Stimulated activated CD4-positive, alpha-beta T cell treated with anti-CD3 and anti-CD28 coated beads, Interleukin-4, amount 100 ng/mL, for 24 hours (primary cell): ENCODE measurements at places on chromosomes 1 and 21.

GRCh38 chr1:88549536-88549935 lies 134.5 kb upstream of the PKN2 start:
- no peak for DNase-seq

- DNase-seq = no peak
Measured at GRCh38 chr1:21277180-21277579, 13.1 kb downstream of the ECE1 start.

DNA sequence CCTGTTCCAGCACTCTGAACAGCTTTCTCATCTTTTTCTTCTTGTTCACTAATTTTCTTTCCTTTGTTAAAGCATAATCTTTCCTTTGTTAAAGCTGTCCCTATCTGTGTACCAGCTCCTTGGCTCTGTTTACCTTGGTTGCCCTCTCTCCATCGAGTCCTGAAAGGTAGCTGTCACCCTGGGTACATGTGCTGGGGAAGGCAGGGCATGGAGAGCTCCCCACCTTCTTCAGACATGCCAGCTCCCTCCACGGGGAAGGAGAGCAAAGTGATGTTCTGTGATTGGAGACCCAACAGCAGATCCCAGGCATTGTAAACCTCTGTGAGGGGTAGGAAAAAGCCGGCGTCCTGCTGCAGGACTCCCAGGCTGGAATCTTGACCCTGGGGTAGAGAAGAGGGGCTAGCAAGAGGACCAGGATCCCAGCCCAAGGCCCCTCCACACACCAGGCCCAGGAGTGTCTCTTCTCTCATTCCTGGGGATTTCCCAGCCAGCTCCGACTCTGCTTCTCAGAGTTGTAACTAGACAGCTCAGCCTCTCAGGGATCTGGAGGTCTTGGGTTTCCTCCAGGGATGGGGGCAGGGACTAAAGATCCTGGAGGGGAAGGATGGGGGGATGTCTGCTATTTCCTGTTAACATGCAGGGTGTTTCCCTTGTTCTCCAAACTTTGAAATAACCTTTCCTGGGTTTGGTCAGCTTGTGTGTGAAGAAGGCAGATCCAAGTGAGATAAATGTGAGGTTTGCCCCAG lies 34.4 kb downstream of the TMCC2 start:
- no peak for DNase-seq

GRCh38 chr1:20487236-20487590 lies 1.2 kb upstream of the CAMK2N1 start:
- DNase-seq = no peak

DNA sequence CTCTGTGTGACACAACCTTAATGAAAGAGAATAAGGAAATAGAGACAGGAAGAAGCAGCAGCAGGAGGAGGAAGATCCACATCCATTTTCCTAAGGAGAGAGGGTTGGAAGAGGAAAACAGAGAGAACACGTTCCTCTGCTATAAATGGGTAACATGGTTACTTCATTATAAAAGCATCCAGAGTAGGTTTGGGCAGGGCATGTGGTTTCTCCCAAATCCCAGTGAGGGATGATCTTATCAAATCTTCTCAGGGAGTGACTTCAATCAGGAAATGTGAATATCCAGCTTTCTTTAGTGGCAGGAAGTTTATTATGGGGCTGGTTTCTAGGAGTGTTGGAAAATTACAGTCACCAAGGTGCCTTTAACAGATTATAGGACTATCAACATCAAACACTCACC lies 11.1 kb downstream of the CYP2J2 start:
- no peak for DNase-seq

DNA sequence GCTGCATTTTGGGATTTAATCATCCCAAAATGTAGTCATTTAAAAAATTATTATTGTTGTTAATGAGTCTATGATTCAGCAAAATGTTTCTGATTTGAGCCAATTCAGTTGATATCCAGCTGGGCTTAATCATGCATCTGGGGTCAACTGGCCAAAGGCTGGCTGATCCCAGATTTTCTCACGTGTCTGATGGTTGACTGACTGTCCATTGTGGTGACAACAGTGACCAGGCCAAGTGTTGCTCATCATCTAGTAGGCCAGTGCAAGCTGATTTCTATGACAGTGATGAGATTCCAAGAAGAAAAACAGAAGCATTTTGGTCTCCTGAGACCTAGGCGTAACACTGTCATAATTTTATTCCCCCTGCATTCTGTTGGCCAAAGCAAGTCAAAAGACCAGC lies 80.1 kb upstream of the ZC3H11B start:
- DNase-seq = no peak

DNA sequence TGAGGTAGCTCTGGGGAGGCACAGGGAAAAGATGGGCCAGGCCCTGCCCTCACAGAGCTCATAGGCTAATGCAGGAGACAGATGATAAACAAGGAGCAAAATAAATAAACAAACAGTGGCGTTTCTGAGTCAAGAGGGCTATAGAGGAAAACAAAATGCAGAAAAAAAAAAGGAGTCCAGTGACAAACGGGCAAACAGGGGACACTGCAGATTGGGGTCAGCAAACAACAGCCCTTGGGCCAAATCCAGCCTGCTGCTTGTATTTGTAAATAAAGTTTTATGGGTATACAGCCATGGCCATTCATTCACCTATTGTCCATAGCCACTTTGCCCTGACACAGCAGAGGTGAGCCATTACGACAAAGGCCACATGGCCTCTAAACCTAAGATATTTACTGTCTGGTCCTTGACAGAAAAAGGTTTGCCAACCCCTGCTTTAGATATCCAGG lies 19.1 kb upstream of the PINK1 start:
- no peak for DNase-seq

GRCh38 chr1:207999274-207999915 lies 88.5 kb upstream of the CD34 start:
- DNase-seq = no peak

- no peak for DNase-seq
Measured at GRCh38 chr1:39328095-39328494, 123.6 kb downstream of the MACF1 start.

- no peak for DNase-seq
Measured at GRCh38 chr1:164356511-164356910, 202.5 kb upstream of the PBX1 start.

- no peak for DNase-seq
Measured at GRCh38 chr1:10677491-10678391, 118.7 kb downstream of the CASZ1 start.

- no peak for DNase-seq
Measured at GRCh38 chr1:12336413-12336812, 106.6 kb downstream of the VPS13D start.

DNA sequence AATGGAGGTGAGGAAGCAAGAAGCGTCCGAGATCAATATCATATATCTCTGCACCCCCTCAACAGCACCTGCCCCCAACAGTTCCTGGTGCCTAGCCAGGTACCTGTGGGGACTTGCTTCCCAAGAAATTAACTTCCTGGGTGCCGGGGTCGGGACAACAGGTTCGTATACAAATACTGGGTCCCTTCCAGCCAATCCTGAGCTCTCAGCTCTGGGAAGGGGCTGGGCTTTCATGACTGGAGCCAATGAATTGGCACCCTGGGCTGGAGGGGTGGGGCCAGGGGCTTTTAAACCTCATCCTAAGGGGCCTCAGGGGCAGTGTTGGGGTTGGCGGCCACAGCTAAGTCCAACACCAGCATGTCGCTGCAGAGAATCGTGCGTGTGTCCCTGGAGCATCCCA lies at the start of gene PADI3:
Gene PADI3 (plus strand): TSS at position 318 of the 400 bp plus-strand sequence. CDS start 40 bp downstream, at position 358.
- DNase-seq = no peak

- DNase-seq = no peak
Measured at GRCh38 chr1:209627027-209627731, 25.0 kb downstream of the LAMB3 start.

DNA sequence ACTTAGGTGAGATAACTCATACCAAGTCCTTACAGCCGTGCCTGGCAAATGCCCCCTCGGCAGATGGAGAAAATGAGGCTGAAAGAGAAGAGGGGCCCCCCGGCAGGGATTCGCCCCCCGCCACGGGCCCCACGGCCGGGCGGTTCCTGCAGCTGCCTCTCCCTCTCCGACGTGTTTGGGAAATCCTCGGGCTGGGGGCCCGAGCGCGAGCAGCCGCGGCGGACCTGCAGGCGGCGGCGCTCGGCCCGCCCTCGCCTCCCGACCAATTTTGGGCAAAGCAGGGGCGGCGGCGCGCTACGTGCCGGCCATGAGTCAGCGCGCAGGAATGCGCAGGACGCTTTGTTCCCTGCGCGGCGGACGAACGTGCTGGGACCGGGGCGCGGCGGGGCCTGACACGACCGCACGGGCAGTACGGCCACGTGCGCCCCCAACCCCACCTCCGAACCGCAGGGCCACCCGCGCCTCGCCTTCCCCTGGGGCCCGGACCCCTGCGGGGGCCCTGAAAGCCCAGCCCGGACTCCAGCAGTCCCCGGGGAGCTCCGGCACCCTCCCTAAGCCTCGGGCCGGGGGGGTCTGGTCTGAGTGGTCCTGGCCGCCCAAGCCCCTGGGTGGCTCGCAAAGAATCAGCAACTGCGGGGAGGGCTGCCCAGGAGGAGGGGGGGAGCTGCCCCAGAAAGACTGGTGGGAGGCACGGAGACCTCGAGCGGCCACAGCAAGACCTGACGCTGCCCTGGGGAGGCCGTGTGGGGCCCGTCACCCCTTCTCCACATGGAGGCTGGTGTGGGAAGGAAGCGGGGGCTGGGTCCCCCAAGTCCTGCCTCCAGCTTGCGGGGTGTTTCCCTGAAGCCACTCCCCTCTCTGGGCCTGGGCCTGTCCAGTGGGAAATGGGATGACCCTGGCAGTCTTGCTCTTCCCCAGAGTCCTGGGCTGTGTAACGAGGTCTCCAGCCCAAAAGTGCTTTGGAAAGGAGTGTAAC lies 11.9 kb upstream of the EDN2 start:
- DNase-seq = peak; percentile 54

DNA sequence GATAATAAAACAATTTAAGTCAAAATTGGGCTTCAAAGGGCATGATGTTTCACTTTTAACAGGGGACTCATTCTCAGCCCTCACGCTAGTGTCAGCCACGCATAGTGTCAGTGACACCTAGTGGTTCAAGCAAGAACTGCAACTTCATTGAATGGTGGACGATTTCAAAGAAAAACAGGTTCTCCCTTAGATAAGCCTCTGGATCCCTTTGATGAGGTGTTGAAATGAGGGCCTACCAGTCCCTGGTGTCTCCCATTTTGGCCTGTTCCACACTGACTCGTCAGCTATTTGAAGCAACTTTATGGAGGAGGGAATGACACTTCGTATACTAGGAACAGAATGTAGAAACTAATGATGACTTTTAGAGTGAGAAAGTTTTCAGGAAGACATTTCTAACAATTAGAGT lies 56.2 kb downstream of the FCRL5 start:
- DNase-seq = peak; percentile 46

GRCh38 chr1:81571946-81572345 lies 228.8 kb upstream of the ADGRL2 start:
- no peak for DNase-seq

GRCh38 chr1:7474786-7475502 lies 296.2 kb upstream of the VAMP3 start:
- DNase-seq = no peak

- peak; percentile 76 for DNase-seq
Measured at GRCh38 chr1:192516776-192517297, 58.7 kb upstream of the RGS1 start.

DNA sequence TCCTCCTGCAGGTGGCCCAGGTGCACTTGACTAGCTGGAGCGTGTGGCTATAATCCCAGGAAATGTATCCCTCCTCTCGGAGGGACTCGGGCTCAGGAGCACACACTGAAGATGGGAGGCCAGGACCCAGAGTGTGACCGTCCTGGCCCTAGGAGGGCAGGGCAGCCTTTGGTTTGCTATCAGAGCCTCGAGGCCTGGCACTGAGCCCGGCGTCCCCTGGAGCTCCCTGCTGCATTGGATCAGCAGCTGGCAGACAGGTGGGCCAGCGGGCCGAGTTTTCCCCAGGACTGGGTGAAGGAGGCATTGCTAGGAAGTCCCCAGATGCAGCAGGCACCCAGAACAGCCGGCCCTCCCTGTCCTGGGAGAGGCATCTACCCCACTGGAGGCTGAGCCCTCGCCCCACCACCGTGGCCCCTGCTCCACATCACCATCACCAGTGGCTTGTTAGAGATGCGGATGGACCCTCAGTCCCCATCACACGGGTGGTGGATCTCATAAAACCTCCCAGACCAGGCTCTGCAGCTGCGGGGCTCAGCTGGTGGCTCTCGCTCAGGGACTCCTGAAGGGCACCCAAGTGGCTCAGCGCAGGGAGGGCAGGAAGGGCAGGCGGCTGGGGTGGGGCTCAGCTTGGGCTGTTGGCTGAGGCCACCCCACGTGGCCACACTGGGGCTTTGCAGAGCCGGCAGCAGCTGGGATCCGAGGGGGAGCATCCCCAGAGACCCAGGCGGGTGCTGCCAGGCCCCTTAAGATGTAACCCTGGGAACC lies 32.7 kb upstream of the POFUT2 start:
- DNase-seq = no peak

DNA sequence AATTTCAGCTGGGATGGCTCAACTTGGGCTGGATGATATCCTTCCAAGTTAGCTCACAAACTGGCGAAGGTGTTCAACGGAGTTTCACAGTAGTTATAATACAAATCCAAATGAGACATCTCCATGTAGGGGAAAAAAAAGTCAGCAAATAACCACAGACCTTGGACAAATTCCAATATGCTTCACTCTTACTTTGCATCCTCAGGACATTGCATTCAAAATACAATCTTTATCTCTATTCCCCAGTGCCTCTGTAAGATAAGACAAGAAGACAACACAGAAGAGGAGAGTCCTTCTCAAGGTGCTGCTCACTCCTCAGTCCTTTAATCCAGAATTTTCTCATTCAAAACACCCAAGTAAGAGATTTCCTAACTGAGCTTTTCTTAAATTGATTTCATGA lies 1797.7 kb downstream of the MRPL39 start:
- DNase-seq = no peak

DNA sequence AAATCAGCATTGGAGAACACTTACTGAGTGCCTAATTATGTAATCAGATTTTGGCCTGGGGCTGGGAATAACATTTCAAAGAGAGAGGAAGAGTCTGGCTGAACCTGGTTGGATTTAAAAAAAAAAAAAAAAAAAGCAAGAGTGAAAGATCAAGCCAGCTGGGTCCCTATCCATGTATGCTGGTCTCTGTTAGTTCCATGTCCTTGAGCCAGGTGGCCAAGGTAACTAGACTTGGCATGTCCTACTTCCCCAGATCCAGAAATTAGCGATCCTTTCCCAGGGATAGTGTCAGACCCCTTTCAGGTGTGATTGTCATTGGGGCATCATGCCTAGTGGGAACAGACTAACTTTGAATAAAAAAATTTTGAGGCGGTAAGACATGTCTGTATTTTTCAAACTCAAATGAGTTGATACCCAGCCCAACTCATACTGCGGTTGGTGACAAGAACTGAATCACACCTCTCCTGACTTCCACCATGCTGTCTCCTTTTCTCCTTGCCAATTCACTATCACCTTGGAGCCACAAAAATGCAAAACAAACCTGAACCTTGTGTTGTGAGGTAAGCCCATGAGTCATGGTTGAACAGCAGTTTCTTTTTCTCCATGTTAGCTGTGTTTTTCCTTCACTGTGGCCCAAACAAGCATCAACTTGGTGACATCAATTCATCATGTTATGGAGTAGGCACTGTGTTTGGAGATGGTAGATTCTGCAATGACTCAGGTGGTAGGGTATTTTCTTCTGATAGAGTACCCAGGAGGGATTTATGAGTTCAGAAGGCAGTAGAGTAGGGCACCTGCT lies 24.5 kb upstream of the PPP2R5A start:
- DNase-seq = peak; percentile 19
